ENCODE measurements at places on chromosomes 16 and 17.

DNA sequence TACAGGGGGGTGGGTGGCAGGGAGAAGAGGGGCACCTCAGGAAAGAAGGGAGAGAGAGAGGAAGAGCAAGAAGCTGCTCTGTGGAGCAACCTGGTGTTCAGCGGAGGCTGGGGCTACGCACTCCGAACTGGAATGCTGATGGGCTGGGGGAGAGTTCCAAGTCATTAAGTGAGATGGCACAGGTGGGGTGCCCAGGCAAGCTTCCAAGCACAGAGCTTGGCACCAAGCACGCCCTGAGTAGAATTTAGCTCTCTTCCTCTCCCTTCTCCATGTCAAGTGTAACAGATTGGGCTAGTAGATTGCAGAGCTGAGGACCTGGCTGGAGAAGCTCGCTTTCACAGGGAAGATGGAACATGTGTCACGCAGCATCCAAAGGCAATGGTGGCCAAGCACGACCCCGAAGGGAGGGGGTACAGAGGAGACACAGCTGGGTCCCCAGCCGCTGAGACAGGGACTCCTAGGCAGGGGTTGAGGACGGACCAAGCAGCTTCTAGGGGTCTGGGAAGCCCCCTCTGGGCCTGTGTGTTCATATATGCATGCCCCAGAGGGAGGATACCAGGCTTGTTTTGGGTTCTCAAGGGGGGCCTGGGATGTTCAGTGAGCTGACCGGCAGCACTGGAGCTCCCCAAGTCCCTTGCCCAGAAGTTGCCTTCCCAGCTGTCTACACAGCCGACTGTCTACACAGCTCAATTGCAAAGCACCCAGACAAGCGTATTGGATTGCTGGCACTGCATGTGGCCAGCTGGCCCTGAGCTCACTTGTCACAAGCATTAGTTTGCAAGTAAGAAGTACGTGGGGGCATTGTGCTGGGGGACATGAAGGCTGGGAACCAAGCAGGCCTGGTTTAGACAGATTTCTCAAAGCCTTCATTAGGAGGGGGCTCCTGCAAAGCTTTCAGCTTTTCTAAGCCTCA, 247.8 kb downstream of the ENGASE start:
- no peak for DNase-seq

- no peak for DNase-seq
Measured at GRCh38 chr17:66567234-66568170, 265.1 kb downstream of the PRKCA start.

DNA sequence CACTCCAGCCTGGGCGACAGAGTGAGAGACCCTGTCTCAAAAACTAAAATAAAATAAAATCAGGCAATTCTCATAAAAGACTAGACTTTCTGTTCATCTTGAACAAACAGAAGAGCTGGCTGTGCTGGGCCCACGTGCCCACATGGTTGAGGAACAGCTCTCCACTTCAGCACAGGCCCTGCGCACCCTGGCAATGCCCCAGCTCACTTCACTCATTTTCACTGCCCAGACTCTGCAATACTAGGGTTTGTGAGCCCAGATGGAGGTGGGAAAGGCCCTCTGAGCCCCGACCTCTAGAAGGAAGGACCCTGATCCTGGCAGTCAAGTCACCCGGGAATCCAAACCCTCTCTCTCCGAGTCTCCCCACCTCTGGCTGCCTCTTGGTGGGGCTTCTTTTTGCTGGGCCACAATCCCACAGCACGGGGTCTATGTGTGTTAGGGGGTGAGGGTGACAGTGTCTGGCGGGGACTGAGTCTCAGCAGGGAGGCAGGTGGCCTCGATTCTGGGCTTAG, 14.8 kb downstream of the MYLK3 start:
- DNase-seq, result no peak

DNA sequence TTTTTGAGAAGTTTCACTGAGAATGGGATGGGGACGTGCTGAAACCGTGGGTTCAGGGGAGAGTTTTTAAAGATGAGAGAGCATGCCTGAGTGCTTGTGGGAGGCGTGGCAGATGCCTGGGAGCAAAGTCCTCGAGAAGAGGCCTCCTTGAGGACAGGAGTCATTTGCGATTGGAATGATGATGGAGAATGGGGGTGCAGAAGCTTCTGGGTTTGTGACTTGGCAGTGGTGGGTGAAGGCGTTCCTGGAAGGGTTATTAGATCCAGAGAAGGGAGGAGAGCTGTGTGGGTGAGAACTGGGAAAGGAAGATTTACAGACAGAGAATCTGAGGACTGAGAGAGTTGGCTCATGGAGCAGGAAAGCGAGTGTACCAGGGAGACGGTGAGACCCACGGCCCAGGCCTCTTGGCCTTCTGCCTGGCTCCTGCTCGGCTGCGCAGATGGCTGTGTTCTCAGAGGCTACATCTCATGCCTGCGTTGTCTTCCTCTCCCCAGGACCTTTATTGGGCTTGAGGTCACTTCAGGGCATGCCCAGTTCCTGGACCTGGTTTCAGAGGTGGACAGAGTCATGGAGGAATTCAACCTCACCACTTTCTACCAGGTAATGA, 8.6 kb upstream of the MMP15 start:
- DNase-seq, result no peak

GRCh38 chr17:72660274-72661115, 432.0 kb downstream of the SLC39A11 start:
- no peak for DNase-seq

DNA sequence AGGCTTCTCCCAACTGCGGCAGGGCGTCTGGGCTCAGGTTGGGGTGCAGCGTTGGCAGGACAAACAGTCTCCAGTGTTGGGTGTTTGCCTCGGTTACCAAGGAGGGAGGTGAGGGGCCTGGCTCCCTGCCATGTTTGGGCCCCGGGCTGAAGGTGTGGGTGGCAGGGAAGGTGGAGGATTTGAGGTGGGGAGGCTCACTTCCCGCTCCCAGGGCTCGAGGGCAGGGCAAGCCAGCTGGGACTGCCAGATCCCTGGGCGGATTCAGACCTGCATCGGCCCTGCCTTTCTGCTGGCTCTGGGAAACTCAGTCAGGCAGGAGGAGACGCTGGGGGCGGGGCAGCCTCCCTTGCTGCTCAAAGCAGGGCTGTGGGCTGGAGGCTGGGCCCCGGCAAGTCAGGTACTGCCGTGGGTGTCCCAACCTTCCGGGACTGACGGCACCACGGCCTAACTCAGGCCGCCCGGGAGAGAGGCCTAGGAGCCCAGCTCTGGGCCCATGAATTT, 31.3 kb upstream of the KRT17 start:
- DNase-seq, result no peak

GRCh38 chr17:66354472-66354871, 52.1 kb downstream of the PRKCA start:
- DNase-seq, result no peak

DNA sequence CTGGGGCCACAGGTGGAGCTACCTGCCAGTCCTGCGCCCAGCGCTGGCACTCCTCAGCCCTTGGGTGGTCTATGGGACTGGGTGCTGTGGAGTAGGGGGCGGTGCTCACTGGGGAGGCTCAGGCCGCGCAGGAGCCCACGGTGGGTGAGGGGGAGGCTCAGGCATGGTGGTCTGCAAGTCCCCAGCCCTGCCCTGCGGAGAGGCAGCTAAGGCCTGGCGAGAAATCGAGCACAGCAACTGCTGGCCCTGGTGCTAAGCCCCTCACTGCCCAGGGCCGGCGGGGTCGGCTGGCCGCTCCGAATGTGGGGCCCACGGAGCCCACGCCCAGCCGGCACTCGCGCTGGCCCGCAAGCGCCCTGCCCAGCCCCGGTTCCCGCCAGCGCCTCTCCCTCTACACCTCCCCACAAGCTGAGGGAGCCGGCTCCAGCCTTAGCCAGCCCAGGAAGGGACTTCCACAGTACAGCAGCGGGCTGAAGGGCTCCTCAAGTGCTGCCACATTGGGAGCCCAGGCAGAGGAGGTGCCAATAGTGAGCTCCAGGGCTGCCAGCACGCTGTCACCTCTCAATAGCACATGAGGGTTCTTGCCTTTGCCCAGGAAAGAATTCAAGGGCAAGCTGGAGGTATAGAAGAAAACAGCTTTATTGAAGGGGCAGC, 11.0 kb upstream of the EEF2KMT start:
- DNase-seq, result no peak

- DNase-seq, result no peak
Measured at GRCh38 chr16:62676306-62676705, 640.1 kb upstream of the CDH8 start.

- DNase-seq, result peak; percentile 78
Measured at GRCh38 chr17:64020056-64020766, at the start of gene ICAM2. Gene ICAM2, minus strand, starts transcription at chr17:64020633. Its CDS starts 13,942 bp downstream, at chr17:64006691.

DNA sequence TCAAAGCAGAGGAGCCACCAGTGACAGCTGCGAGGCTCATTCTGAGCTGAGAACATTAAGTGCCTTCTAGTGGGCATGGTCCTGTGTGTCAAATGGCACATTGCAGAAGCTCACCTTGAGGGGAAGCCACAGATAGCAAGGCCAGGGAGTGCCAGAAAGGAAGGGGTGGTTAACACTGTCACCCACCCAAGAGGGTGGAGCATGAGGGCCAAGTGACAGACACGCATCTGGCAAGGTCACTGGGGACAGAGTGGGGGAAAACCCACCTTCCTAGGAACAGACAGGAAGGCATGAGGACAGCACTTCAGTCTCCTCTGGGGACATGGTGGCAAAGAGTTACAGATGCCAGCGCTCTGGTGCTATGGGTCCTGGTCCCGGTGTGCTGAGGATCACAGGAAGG, 22.1 kb downstream of the NUBP1 start:
- DNase-seq, result no peak

DNA sequence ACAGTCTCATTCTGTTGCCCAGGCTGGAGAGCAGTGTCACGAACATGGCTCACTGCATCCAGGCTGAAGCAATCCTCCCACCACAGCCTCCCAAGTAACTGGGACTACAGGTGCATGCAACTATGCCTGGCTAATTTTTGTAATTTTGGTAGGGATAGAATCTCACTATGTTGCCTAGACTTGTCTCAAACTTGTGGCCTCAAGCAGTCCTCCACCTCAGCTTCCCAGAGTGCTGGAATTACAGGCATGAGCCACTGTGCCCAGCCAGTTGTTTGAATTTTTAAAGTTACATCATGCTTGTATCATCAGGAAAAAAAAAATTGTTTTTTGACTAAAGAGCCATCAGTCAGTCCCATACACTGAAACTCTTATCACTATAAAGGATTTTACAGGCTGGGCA, 17.1 kb upstream of the VPS4A start:
- DNase-seq, result no peak

GRCh38 chr17:34981538-34982241, 1.4 kb downstream of the LIG3 start:
- DNase-seq, result no peak

- no peak for DNase-seq
Measured at GRCh38 chr16:16994831-16995230, 475.9 kb downstream of the XYLT1 start.

DNA sequence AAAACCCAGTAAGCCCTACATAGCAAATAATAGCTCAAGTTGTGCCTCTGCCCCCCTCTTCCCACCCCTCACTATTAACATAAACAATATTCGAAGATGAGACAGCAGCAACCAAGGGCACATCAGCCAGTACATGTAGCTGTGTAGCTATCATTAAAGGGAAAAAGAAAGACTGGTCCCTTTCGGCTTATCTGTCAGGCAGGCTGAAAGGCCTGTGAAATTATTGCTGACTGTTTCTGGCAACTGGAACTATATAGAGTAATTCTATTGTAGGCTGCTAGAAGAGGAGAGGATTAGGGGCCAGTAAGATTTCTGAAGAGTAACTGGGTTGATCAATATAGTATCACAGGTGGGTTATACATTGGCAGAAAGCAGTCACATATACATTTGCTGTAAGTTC, 36.5 kb upstream of the RASL10B start:
- no peak for DNase-seq

DNA sequence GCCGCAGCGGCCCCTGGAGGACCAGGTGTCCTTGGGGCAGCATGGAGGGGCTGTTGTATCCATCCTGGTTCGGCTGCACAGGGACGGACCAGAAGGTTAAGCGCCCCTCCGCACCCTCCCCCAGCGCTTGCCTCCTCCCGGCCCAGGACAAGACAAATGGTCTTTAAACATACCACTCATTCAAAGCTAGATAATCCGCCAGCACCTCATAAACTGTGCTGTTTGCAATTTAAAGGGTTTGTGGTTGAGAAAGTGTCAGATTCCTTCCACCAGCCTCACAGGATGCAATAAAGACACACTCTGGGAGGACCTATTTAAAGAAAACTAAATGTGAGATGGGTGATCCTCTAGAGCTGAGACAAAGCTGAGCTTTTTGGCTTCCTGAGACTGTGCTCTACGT, 426.2 kb upstream of the EEF2KMT start:
- no peak for DNase-seq

DNA sequence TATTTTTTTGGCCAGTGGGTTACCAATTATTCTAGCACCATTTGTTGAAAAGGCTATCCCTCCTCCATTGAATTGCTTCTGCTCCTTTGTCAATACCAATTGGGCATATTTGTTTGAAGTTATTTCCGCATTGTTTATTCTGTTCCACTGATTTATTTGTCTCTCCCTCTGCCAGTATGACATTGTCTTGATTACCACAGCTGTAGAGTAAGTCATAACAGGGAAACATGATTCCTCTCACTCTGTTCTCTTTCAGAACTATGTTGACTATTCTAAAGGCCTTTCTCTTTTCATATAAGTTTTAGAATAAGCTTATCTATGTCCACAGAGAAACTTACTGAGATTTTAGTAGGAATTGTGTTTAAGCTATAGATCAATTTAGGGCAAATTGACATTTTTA, 94.3 kb downstream of the MAP2K6 start:
- peak; percentile 49 for DNase-seq

GRCh38 chr16:70304892-70305448, 6.0 kb downstream of the DDX19B start:
- no peak for DNase-seq

DNA sequence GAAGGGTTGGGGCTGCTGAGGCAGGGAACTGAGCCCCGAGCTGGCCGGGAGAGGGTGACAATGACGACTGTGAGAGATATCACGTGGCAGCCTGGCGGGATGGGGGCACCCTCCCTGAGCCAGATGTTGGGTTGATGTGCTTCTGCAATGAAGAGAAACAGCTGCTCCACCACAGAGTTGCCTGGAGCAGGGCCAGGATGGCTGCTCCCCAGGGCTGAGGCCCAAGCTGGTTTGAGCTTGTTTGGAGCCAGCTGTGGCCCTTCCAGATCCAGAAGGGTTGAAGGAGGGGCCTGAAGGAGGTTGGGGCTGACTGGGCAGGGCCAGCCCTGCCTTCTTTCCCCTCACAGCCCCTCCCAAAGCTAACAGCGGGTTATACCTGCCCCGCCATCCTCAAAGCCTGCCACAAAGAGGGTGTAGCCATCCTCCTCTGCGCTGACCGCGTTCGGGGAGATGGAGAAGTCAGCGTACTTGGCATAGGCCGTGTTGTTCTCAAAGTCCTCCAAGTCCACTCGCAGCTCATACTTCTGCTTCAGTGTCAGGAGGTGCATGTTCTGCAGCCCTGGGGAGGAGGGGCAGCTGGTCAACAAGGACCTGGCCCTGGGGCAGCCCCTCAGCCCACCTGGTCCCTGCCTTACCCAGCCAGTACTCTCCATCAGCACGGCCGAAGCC, 2.1 kb downstream of the MFAP4 start:
- DNase-seq, result no peak

- DNase-seq, result no peak
Measured at GRCh38 chr16:88591577-88592021, 21.4 kb downstream of the ZC3H18 start.

GRCh38 chr16:78117391-78117790, 17.9 kb downstream of the WWOX start:
- DNase-seq, result no peak

- no peak for DNase-seq
Measured at GRCh38 chr17:83135692-83136091, 56.3 kb downstream of the METRNL start.

- no peak for DNase-seq
Measured at GRCh38 chr17:57672971-57673370, 72.1 kb downstream of the CCDC182 start.

Measured in NCI-H774 (cell line).